ENCODE measurements at places on chromosomes 5 and 9. TPM values are rescaled to one million over a fixed set of nuclear protein-coding genes. Genes with fewer than 3 reads are reported as not detected.

Gene BARX1
- not detected for polyA plus RNA-seq

DNA sequence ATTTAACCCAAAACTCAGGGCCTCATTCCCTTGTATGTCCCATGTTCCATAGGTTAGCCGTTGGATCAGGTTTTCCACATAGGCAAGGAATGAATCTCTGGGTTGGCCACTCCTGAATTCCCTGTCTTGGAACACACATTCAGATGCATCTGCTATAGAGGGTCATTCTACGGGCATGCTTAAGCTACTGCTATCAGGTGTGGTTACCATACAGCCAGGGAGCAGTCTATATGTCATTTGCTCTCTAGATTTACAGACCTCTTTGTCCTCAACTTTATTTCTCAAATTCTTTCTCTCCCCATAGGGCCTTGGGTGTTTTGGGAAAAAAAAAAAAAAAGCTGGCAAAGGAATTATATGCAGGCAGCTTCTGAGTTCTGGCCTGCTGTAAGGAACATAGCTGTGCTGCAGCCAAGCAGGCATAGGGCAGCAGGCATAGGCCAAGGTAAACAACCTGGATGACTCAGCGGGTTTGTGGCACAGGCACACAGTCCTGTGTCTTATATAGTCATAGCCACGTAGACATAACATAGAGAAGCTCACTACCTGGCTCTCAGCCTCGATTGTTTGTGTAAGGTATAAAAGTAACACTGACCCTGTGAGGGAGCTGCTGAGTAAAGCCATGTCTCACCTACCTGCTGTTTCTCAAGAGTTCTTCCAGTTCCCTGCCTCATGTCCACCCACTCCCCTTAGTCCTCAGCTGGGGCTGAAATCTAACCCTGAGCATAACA lies 141.5 kb downstream of the OSTF1 start:
- DNase-seq, result peak; percentile 21

- DNase-seq, result peak; percentile 82
Observed at GRCh38 chr9:128786681-128787601, at the start of gene TBC1D13. TBC1D13 (plus strand) TSS chr9:128787253; CDS start chr9:128787354, 101 bp downstream.

DNA sequence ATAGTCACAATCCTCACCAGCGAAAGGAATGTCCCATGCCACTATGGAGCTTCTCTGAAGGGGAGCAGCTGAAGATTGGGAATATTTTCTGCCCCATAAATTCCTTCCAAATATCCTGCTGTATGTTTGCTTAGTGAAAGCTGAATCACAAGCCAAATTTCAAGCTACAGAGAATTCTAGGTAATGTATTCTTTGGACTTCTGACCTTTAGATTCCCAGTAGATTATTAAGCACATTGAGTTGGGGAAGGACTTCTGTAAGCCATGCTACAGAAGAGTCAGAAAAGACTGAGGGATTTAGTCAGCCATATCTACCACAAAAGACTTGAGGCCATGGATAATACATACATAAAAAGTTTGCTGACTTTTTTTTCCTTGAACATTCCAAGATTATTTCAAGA lies 1342.0 kb upstream of the NUDT12 start:
- no peak for DNase-seq

Gene THBS4
- polyA plus RNA-seq, result not detected

All from endothelial cell of umbilical vein (primary cell).